Left ventricle myocardium inferior (tissue), 1 donor: ENCODE measurements at places on chromosomes 5 and 9. TPM values are rescaled to one million over a fixed set of nuclear protein-coding genes. Genes with fewer than 3 reads are reported as not detected.
A peak's percentile ranks its signal among the peaks of the same experiment; 100 is the strongest.

- H3K4me3 ChIP-seq: no peak overlapping the region
- no peaks in the 10 kb centered on the region for H3K27me3 ChIP-seq
- H3K27ac ChIP-seq: no peak overlapping the region
- no peaks in the 10 kb centered on the region for H3K36me3 ChIP-seq
- no peak for DNase-seq
Observed at GRCh38 chr5:61401726-61402125, 69.7 kb downstream of the ZSWIM6 start.

GRCh38 chr5:154756009-154756867 lies 1.1 kb downstream of the LARP1 start:
- peaks cover 78% of the 10 kb centered on the region for H3K4me1 ChIP-seq
- peak; percentile 52 for DNase-seq
- no peaks in the 10 kb centered on the region for H3K36me3 ChIP-seq
- peak overlapping the region; percentile 97 for H3K27ac ChIP-seq
- no peaks in the 10 kb centered on the region for H3K27me3 ChIP-seq

DNA sequence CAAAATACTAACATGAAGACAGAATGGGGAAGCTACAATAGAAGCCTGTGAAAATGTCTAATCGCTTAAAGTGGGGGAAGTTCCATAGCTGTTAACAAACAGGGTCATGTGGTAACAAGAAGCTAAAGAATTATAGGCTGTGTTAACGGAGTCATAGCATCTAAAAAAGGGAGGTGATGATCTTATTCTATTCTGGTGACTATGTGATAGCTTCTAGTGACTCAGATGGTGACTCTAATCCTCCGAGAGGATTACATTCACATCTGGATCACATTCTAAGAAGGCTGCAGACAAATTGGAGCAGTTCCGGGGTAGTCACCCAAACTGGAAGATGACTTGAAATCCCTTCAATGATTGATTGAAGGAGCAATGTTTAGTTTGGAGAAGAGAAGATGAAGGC lies 142.1 kb downstream of the LIFR start:
- no peaks in the 10 kb centered on the region for H3K4me1 ChIP-seq
- H3K4me3 ChIP-seq: no peak overlapping the region
- H3K36me3 ChIP-seq: no peaks in the 10 kb centered on the region
- H3K27me3 ChIP-seq: peaks cover 41% of the 10 kb centered on the region
- no peak for DNase-seq
- no peak overlapping the region for H3K27ac ChIP-seq

Gene OR2Y1
- total RNA-seq: not detected

Gene NELFB
- total RNA-seq: 35.2 TPM

Gene ANKRD34B
- not detected for total RNA-seq

GRCh38 chr9:113657765-113658544 lies 194.4 kb downstream of the RGS3 start:
- H3K4me1 ChIP-seq: peaks cover 44% of the 10 kb centered on the region
- DNase-seq: peak; percentile 85
- H3K4me3 ChIP-seq: no peak overlapping the region

DNA sequence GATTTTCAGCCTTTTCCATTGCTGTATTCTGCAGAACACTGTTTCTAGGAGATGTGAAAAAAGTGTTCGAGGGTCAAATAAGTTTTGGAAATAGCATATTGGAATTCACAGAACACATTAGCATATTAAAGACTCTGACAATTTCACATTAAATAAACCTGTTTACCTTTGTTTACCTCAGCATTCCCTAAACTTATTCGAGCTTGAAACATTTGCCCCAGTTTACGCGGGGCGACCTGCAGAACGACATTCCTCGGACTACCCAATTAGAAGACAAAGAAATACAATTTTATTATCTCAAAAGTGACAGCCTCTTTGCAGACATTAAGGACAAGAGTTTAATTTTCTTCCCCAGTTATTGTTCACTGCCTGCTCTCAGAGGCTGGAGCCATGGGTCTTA lies 110.3 kb upstream of the NFIB start:
- H3K4me3 ChIP-seq: no peak overlapping the region
- peaks cover 24% of the 10 kb centered on the region for H3K4me1 ChIP-seq
- H3K27ac ChIP-seq: no peak overlapping the region

- H3K4me1 ChIP-seq: peaks cover 6% of the 10 kb centered on the region
- H3K27ac ChIP-seq: no peak overlapping the region
- DNase-seq: no peak
- no peaks in the 10 kb centered on the region for H3K27me3 ChIP-seq
- no peaks in the 10 kb centered on the region for H3K36me3 ChIP-seq
- H3K4me3 ChIP-seq: no peak overlapping the region
Observed at GRCh38 chr9:2722715-2723114, 5.4 kb downstream of the KCNV2 start.

DNA sequence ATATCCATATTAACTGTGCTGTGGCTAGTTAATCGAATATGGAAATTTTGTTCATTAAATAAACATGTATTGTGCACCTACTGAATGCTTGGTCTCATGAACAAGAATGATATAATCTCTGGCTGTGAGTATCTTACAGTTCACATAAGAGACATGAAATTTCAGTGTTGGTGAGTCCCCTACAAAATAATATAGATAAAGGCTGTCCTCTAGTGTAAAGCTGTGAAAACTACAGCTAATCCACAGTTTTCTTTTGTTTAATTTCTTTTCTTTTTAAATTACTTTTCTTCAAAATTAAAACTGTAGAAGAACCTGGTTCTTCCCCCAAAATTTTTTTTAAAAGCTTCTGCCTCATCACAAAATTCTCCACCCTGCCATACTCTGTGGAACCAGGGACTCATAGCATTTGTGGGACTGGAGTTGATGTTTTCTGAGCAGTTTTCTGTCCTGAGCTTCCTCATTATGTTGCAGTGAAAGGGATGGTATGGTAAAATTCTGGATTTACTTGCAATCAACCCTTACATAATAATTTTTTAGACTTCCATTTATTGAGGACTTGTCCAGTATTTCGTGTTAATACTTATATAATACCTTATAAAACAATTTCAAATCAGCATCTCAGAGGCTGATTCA lies 135.0 kb downstream of the STK32A start:
- no peak overlapping the region for H3K4me3 ChIP-seq
- H3K27ac ChIP-seq: no peak overlapping the region
- no peak for DNase-seq
- no peaks in the 10 kb centered on the region for H3K4me1 ChIP-seq
- no peaks in the 10 kb centered on the region for H3K36me3 ChIP-seq
- H3K27me3 ChIP-seq: peaks cover 6% of the 10 kb centered on the region

Gene TYRP1
- total RNA-seq: 74.1 TPM

DNA sequence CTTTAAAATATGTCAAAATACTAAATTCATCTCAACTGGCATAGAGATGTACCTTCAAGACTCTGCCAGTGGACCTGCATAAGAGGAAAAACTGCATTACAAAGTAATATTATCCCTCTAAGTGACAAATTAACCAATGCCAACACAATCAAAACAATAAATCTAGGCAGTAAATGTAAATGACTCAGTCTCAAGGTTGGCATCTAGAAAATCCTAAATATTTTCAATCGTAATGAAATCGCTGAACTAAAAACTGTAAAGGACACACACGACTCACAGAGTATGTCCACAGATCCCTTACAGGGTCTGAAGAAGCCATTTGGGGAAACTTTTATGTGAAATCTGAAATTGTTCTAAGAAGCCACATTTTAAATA lies 31.2 kb downstream of the ERMP1 start:
- H3K36me3 ChIP-seq: peaks cover 28% of the 10 kb centered on the region
- H3K27ac ChIP-seq: no peak overlapping the region
- DNase-seq: no peak
- H3K4me3 ChIP-seq: no peak overlapping the region
- H3K4me1 ChIP-seq: peaks cover 4% of the 10 kb centered on the region

GRCh38 chr9:37812773-37813379 lies 12.3 kb downstream of the DCAF10 start:
- H3K4me3 ChIP-seq: no peak overlapping the region
- no peaks in the 10 kb centered on the region for H3K27me3 ChIP-seq
- no peak overlapping the region for H3K27ac ChIP-seq
- H3K4me1 ChIP-seq: no peaks in the 10 kb centered on the region
- H3K36me3 ChIP-seq: peaks cover 3% of the 10 kb centered on the region

GRCh38 chr5:169637549-169638121 lies 560 bp downstream of the DOCK2 start:
- peak; percentile 25 for DNase-seq
- H3K4me1 ChIP-seq: peaks cover 7% of the 10 kb centered on the region
- H3K27ac ChIP-seq: peak overlapping the region; percentile 56
- peaks cover 38% of the 10 kb centered on the region for H3K27me3 ChIP-seq
- H3K4me3 ChIP-seq: peak overlapping the region; percentile 56

- H3K4me1 ChIP-seq: no peaks in the 10 kb centered on the region
- H3K4me3 ChIP-seq: no peak overlapping the region
- H3K27ac ChIP-seq: no peak overlapping the region
Observed at GRCh38 chr9:80013891-80014290, 442.1 kb downstream of the TLE4 start.

GRCh38 chr9:115671963-115672305 lies 481.7 kb upstream of the PAPPA start:
- no peaks in the 10 kb centered on the region for H3K27me3 ChIP-seq
- DNase-seq: no peak
- H3K36me3 ChIP-seq: no peaks in the 10 kb centered on the region
- no peaks in the 10 kb centered on the region for H3K4me1 ChIP-seq
- no peak overlapping the region for H3K27ac ChIP-seq

GRCh38 chr9:91391818-91392217 lies 30.1 kb upstream of the AUH start:
- H3K27me3 ChIP-seq: no peaks in the 10 kb centered on the region
- H3K36me3 ChIP-seq: no peaks in the 10 kb centered on the region
- H3K27ac ChIP-seq: no peak overlapping the region
- DNase-seq: no peak

- H3K27ac ChIP-seq: peak overlapping the region; percentile 24
- no peaks in the 10 kb centered on the region for H3K36me3 ChIP-seq
- peaks cover 47% of the 10 kb centered on the region for H3K27me3 ChIP-seq
- H3K4me1 ChIP-seq: peaks cover 37% of the 10 kb centered on the region
Observed at GRCh38 chr5:139745800-139746690, 49.6 kb upstream of the PSD2 start.

DNA sequence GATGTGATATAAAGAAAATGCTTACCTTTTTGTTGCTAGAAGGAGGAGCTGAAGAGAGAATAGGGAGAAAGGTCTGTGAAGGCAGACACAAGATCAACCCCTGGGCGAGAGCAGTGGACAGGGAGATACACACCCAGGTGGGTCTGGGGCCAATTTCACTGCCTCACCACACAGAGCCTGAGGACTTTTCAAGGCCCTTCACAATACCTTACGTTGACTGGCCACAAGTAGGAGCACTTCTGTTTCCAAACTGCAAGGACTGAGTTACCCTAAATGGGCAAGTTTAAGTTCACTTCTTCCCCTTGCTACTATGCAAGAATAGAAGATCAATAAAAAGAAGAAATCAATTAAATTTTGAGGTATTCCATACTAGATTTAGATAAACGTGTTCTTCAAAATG lies 174.5 kb upstream of the SLC12A2 start:
- DNase-seq: no peak
- peaks cover 14% of the 10 kb centered on the region for H3K4me1 ChIP-seq
- H3K4me3 ChIP-seq: no peak overlapping the region
- no peak overlapping the region for H3K27ac ChIP-seq
- H3K36me3 ChIP-seq: no peaks in the 10 kb centered on the region
- no peaks in the 10 kb centered on the region for H3K27me3 ChIP-seq
